Fibroblast of the aortic adventitia (primary cell): ENCODE measurements at places on chromosomes 1 and 21. TPM values are rescaled to one million over a fixed set of nuclear protein-coding genes. Genes with fewer than 3 reads are reported as not detected.

- no peak for DNase-seq
Observed at GRCh38 chr1:3341236-3341994, 113.0 kb upstream of the ARHGEF16 start.

GRCh38 chr1:212157252-212157651, 121.7 kb downstream of the DTL start:
- no peak for DNase-seq

DNA sequence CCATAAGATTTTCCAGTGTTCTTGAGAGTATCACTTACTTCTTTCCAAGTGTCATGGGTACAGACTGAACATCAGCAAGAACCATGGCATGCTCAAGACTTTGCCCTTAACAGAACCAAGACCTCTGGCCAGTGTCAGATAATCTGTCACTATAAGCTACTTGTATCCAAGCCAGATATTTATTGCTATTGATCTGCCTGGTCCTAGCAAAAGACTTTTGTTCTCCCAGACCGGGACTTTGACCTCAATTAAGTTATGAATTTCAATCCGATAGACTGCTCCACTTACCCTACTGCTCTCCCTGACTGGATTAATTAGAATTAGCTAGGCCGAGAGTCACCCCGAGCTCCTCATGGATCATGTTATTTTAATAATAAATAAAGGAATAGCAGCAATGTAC, 129.6 kb downstream of the ACBD6 start:
- no peak for DNase-seq

DNA sequence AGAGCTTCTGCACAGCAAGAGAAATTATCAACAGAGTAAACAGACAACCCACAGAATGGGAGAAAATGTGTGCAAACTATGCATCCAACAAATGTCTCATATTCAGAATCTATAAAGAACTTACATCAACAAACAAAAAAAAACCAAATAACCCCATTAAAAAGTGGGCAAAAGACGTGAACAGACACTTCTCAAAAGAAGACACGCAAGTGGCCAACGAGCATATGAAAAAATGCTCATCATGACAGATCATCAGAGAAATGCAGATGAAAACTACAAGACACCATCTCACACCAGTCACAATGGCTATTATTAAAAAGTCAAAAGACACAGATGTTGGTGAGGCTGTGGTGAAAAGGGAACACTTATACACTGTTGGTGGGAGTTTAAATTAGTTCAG, 257.0 kb downstream of the GRIK1 start:
- DNase-seq: no peak

GRCh38 chr1:112515311-112516009, 6.7 kb downstream of the WNT2B start:
- DNase-seq: peak; percentile 82

- DNase-seq: peak; percentile 65
Observed at GRCh38 chr1:234933475-234933874, 195.2 kb downstream of the TOMM20 start.

DNA sequence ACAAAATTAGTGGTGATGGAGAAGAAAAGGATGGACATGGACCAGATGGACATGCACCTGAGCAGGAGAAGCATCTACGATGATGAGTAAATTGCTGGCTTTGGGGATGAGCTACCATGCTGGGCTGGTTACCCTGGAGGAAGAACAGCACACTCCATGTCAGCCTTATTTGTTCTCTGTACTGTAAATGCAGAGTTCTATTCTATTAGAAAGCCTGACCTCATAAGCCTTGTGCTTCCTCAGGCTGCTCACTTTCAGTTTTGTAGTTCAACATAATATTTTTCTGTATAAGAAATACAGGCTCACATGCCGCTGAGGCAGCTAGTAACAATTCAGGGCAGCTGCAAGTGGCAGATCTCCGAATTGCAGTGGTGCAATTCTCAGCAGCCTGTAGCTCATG, 249.6 kb downstream of the PLA2G4A start:
- no peak for DNase-seq

GRCh38 chr1:69319287-69319686, 248.4 kb upstream of the LRRC7 start:
- DNase-seq: no peak

DNA sequence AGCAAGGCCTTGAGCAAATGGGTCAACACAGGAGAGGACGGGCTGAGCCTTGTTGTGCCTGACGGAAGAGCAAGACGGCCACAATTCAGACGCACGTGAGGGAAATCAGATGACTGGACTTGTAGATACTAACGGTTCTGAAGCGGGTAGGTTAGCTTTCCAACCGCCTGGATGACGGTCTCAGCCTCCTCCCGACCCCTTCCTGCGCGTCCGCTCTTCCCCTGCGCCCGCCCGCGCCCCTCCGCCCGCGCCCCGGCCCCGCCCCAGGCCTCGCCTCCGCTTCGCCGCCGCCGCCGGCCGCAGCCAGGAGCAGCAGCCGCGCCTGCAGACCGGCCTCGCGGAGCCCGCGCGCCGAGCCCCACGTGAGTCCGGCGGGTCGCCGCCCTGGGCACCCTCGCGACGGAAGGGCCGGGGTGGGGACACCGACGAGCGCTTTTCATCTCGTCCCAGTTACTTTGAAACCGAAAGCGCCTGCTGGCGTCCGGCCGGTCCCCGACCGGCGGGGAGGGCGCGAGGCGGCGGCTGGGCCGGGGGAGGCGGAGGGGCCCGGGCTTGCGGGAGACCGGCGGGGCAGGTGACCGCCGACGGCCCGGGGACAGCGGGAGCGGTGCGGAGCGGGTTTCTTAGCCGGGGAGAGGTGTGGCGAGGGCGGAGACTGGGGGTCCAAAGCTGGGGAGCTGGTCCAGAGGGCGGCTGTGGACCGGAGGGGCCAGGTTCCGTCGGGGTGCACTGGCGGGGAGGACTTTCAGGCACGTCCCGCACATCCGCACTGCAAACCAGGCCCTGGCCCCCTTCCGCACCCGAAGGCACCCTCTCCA, at the start of gene TRAF5:
Gene TRAF5 (plus strand): TSS at position 306 of the 818 bp plus-strand sequence. CDS start 26,407 bp downstream, outside the sequence.
- peak; percentile 59 for DNase-seq

GRCh38 chr1:162557536-162557935, 4.0 kb upstream of the UAP1 start:
- no peak for DNase-seq

DNA sequence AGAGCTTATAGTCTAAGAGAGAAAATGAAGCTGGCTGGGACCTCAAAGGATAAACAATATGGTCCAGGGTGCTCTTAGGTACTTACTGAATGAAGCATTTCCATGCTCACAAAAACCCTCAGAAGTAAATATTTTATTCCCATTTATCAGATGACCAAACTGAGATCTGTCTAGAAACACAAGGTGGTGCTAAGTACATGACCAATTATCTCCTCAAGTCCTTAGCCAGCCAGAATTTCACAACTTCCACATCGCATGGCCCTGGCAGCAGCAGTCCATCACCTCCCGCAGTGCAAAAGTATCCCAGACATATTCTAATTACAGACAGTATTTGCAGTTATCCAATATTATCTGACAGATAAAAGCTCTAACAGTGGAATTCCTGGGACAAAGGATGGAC, 321.7 kb upstream of the PROX1 start:
- no peak for DNase-seq

DNA sequence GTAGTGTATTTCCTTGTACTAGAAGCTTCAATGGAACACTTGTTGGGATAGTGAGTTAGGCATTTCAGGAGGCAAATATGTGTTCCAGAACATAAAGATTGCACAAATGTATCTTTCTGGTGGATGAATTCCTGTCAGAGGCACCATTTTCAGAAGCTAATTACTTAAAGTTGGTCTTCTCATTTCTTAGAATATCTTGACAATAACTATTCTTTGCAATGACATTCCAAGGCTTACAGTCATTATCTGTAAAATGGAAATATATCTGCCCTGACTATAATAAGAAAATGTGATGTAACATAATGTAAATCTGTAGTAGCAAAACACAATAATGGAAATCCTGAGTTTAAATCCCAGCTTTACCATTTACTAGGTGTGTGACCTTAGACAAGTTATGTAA, 2.7 kb downstream of the VCAM1 start:
- peak; percentile 35 for DNase-seq

GRCh38 chr1:244897476-244898254, 33.3 kb upstream of the HNRNPU start:
- DNase-seq: no peak

DNA sequence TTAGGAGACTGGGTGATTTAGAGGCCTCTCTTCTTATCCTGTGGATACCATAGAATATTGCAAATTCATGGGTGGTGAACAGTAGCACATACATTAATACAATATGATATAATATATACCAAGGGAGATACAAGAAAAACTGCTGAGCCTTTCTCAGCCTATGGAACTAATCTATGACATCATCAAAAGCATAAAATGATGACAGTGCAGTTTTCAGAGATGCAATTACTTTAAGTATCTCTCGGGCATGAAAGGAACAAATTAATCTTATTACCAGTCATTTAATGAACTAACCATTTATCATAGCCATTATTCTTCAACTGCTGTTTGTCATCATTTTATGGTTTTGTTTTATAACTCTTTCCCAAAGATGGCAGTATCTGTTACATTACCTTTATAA, 3.5 kb downstream of the CHODL start:
- no peak for DNase-seq

DNA sequence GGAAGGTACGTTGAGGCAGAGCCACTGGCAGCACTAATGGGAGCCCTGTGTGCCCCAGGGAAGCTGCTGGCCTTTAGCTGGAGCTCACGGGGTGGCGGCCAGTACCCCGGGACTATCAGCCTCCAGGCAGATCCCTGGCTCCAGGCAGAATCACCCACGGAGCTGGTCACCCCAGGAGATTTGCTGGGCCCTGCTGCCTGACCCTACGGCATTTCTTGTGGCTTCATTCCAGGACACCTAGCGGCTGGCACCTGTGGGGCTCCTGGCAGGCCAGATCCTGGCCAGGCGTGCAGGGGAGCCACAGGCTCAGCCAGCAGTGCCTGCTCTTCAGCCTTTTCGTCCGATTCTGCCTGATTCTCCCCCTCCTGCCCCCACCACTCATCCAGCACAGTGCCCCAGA, 7.1 kb downstream of the PADI1 start:
- no peak for DNase-seq

DNA sequence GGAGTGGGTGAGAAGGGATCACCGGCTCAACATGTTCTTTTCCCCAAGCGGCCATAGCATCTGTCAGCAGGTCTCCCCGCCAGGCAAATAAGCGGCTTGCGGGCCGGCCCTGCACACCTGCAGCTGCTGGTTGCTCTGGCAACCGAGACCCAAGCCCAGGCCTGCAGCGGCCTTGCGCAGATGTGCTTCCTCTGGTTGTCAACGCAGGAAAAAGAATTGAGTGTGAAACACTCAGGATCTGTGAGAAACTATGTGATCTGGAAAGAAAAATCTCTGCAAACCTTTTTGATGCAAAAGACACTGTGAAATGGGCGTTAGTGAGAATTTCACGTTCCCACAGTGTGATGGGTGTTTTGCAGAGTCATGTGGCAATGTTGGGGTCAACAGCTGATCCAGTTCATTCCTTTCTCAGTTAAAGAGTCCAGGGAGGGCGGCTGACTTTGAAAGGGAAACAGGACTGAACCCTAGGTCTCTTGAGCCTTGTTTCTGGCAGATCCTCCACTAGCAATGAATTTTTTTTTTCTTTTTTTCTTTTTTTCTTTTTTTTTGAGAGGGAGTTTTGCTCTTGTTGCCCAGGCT, 28.4 kb downstream of the TOMM20 start:
- no peak for DNase-seq

DNA sequence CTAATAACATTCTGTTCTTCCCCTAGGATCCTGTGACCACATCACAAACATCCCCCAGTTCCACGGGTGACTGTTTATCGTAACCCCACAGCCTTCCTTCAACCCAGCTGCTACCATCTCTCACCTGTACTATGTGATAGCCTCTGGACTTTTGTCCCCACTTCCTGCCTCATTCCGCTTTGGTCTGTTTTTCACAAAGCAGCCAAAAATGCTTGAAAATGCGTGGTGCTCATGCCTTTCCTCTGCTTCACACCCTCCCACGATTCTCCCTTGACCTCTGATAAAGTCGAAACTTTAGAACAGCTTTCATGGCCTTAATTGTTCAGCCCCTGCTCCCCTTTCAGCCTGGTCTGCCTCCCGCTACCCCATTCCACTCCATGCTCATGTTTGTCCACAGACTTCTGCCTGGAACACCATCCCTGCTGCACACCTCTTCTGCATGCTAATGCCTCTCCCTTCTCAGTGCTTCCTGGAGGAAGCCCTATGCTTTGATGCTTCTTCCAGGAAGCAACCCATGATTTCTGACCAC, 165.6 kb downstream of the PLPP3 start:
- no peak for DNase-seq

- no peak for DNase-seq
Observed at GRCh38 chr1:161106431-161106830, 8.3 kb downstream of the KLHDC9 start.

DNA sequence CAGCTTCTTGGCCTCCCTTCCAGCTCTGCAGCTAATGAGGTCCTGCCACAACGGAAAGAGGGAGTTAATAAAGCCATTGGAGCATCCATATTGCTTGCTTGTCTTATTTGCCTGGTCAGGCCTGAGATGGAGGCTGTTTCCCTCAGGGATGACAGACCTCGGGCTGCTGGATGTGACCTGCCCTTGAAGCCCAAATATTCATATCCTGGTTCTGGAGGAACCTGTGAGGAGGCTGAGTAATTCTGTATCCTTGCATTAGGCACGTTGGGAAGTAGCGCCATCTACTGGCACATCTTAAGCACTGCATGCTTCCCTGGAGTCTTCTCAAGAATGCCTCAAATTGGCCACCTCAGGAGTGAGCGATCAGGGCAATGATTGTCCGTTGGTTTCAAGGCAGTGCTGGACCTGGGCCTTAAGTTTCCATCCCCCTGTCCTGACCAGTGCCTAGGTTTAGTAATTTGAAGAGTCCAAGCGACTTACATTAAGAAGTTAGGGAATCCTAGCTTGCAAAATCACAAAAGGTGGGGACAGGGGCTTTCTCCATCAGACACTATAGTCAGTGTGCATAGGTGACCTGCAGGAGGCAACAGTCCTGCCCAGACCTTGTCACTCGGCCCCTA, 13.8 kb upstream of the NASP start:
- peak; percentile 86 for DNase-seq

- peak; percentile 26 for DNase-seq
Observed at GRCh38 chr21:46098303-46099141, 610 bp downstream of the COL6A2 start.

DNA sequence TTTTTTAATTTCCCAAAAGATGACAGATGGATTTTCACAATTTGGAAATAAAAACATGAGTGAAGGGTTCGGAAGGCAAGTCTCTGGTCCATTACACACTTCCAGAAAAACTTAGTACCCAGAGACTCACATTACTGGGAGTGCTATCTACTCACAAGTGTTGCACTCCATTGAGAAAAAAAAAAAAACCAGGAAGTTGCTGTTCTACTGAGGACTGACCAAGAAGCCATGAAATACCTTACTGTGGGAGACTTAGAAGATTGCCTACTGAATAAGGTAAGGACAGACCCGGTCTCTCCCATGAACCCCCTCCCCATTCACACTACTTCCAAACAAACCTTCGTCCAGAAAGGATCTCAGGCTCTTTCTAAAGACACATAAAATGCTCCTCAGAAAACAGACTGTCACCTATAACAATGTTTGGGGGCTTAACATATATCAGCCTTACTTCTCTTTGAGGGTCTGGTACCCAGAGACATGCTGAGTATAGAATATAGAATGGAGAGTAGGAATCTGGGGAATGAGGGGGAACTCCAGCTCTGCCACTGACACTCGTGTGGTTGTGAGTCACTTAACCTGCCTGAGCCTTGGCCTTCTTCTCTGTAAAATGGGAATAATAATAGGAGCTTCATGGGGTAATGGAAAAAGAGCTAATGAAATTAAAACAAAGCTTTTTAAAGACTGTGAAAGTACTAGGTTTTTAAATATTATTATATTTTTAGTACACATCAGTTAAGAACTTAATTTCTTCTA, 1.4 kb downstream of the MAB21L3 start:
- DNase-seq: no peak

LAX1 gene
- 0.74 TPM in 1 of 2 replicates, not detected in the other for total RNA-seq

ADPRS gene
- 21.1 and 25.5 TPM in 2 replicates for total RNA-seq

ST6GALNAC3 gene
- total RNA-seq: 0.74 and 3.1 TPM in 2 replicates

CELSR2 gene
- total RNA-seq: 0.36 and 0.90 TPM in 2 replicates

OR2L3 gene
- not detected in 2 replicates for total RNA-seq
